ENCODE measurements at places on chromosomes 11 and 22.

DNA sequence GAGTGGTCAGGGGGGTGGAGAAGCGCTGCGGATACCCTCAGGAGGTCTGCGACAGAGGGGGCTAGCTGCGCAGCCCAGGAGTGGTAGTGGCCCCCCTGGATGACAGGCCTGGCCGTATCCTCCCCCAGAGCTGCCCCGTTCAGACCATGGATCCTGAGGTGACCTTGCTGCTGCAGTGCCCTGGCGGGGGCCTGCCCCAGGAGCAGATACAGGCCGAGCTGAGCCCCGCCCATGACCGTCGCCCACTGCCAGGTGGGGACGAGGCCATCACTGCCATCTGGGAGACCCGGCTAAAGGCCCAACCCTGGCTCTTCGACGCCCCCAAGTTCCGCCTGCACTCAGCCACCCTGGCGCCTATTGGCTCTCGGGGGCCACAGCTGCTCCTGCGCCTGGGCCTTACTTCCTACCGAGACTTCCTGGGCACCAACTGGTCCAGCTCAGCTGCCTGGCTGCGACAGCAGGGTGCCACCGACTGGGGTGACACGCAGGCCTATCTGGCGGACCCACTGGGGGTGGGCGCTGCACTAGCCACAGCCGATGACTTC is 505 bp downstream of the NUDT22 start:
- no peak for DNase-seq

DNA sequence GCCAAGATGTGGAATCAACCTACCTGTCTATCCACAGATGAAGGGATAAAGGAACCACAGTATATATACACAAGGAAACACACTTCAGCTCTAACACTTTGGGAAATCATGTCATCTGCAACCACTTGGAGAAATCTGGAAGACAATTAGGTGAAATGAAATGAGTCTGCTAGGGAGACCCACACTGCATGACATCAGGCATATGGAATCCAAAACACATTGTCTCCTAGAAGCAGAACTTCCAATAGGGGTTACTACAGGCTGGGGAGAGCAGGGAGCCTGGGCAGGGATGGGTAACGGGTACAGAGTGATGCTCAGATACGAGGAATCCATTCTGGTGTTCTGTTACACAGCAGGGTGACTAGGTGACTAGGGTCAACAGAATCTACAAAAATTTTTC is 18.3 kb downstream of the RGL4 start:
- no peak for DNase-seq

GRCh38 chr22:19619144-19620009 is 94.9 kb upstream of the SEPTIN5 start:
- no peak for DNase-seq

DNA sequence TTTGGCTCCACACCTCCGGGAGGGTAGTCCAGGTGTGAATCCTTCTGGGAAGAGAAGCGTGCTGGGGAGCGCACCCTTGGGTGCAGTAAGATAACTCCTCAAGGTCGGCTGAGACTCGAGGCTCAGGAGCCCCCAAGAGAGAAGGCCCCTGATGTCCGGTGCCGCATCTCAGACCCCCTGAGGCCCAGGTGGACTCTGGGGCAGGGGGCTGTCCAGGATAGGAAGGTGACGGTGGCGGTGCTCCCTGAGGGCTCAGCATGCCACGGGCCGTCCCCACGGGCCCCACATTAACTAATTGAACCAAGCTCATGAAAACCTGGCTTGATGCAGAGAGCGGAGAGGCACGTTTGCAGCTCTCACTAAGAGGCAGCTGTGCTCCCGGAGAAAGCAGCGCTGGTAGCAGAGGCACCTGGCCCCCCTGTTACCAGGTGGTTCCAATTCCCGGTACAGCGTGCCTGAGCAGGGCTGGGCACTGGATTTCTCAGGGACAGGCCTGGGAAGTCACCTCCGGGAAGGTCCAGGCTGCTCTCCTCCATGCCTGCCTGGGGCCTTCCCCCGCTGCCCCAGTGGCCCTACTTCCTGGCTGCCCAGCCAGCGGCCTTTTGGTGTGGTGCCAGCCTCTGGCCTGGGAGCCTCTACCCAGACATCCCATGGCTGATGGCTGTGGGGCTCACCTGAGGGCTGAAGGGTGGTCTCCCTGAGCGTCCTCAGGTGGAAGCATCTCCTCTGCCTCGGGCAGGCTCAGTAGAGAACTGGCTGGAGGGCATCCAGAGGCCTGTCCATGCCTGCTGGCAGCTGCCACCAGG is 1.1 kb downstream of the KCNQ1 start:
- DNase-seq = no peak

DNA sequence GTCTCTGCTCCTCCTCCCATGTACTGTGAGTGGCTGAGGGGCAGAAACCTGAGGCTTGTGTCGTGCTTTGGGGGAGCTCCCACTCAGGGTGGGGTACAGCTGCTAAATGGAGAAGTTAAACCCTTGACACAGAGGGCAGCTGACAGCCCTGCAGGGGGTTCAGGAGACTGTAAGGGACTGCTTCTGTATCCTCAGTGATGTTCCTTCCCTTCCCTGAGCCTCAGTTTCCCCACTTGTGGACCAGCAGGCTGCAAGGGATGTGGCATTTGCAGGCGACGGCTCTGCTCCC is 15.6 kb downstream of the SYNGR1 start:
- no peak for DNase-seq

DNA sequence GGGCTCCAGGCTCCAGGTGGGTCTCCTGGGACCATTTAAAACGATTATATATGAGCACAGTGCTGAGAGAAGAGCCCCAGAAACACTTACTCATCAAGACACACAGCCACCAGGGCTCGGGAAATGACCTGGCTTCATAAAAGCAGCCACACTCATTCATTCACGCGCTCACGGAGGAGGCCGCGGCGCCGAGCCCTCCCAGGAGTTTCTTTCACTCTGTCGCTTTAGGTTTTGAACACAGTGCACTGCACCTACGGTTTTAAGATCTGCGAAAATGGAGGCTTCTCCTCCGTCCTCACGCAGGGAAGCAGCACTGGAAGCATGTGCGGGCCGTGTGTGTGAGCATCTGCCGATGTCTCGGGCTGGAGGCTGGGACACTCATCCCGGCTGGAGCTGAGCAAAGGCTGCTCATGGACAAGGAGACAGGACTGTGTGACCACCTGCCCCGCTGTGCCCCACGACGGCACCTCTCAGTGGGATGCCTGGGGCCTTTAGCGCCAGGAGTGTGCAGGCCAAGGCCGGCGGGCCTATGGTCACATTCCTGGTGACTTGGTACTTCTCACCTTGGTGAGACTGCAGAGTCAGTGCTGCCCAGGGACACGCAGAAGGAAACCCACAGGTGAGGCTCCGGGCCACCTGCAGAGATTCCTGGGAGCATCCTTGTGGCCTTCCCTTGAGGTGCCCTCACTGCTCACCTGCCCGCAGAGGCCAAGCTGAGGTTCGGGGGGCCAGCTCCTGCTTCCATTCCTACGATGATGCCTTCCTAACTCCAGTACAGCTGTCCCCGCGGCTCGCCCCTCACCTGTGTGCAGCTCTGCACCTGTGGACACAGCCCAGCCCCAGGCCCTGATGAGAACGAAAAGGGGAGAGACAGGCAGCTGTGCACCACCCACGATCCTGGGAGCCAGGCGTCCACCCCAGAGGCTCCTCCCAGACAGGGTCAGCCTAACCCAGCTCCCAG is 872.0 kb downstream of the BRD1 start:
- DNase-seq = no peak

DNA sequence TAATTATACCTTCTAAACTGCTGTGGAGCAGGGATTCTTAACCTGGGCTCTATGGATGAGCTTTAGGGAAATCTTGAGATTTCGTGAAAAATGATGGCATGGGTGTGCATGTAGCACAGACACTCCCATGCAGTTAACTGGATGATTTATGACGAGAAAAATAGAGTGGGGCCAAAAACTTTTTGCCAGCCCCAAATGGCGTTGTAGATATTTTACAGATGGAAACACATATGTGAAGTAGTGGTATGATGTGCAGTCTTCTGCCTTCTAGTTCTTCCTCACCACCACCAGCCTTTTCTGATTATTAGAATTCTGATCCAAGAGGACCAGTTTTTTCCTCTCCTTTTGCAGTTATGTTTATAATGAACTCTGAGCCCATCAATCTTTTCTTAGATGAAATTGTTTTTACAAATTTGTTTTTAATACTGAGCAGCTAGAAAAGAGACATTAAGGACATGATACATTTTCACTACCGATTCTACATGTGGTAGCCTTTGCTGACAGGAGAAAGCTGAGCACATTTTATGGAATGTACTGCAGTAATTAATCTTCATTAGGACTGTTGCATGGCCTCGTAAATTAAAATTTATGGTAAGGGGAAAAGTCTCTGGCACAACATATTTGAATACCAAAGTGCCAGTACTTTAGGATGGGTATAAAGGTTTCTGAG is 261.4 kb downstream of the DDX10 start:
- no peak for DNase-seq

DNA sequence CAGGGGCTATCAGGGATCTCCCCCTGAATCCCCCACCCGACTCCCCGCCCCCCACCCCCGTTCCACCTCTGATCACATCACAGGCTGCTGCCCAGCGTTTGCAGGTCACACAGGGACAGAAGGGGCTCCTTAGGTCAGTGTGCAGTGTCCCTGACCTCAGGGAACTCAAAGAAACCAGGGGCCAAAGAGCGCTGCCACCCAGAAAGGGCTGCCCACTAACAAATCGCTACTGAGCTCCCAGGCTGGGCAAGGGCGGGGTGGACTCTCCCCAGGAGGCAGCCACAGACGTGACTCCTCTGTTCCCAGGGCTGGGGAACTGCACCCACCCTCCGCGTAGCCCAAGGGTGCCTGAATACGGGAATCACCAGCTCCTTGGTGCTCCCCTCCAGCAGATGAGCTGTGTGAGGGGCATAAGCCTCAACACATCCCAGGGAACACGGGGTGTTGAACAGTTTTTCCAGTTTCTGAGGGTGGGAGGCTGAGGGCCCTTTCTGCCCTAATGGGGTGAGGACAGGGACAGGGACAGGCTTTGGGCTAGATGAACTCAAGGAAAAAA is 9.9 kb upstream of the POLDIP3 start:
- DNase-seq = no peak

GRCh38 chr11:7004482-7004881 is 15.7 kb downstream of the ZNF214 start:
- no peak for DNase-seq

GRCh38 chr11:70532731-70533130 is 134.4 kb downstream of the CTTN start:
- DNase-seq = no peak

DNA sequence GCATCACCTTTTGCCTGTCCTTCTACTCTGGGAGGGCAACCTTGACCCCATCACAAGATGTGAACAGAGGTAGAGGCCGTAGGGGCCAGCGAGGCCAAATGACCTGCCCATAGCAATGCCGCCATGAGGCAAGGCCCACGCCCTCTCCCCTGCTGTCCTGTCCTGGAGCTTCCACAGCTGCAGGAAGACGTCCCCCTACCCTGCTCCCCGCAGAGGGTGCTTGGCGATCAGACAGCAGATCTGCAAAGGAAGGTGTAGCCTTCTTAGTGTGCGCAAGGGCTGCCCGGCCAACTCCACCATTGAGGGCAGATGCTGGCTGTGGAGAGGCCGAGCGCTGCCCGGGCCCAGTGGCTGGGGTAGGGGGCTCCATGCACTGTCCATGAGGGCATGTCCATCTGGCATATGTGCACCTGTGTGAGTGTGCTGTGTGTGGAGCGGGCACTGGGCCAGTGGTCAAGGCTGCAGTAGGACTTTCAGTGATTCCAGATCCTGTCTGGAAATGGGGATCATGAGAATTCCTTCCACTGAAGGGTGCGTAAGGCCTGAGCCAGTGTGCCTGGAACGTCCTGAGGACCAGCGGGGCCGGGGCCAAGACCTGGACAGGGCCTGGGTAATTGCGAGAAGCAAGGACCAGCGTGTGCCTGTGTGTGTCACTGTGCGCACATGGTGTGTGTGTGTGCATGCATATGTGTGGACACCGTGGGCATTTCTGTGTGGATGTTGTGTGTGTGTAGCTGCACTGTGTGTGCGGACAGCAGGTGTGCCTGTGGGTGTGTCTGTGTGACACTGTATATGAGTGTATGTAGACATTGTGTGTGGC is 11.0 kb downstream of the TRPM5 start:
- no peak for DNase-seq

DNA sequence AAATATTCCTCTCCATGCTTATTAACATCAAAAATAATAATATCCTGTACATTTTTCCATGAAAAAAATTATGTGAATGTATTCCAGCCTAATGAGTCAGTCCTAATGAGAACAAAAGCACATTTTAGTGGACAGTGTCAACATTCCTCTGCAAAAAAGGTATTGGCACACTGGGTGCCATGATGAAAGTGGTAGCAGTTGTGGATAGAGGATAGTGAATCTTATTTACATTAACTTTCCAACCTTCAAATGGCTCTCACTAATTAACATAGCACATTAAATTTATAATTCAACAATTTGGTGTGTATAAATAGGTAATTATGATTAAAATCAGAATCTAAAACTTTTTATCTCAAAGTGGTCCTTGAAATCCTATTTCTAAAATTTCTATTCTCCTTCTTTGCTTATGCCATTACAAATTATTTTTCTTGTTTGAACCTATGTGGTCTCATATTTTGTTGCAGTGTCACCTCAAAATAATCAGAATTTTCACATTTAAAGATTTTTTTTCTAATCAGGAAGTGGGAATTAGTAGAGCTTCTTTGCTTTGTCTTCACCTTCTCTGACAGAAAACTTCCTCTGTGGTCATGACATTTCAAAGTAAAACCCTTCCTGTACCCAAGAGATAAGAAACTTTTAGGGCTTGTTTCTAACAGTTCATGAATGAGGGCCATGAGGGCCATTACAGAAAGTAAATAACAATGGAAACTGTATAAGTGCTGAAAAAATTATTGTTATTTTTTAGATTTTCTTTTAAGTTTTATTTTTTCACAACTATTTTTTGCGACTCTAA is 18.7 kb downstream of the SOX6 start:
- DNase-seq = no peak

GRCh38 chr11:95307286-95307685 is 76.3 kb upstream of the SESN3 start:
- no peak for DNase-seq

DNA sequence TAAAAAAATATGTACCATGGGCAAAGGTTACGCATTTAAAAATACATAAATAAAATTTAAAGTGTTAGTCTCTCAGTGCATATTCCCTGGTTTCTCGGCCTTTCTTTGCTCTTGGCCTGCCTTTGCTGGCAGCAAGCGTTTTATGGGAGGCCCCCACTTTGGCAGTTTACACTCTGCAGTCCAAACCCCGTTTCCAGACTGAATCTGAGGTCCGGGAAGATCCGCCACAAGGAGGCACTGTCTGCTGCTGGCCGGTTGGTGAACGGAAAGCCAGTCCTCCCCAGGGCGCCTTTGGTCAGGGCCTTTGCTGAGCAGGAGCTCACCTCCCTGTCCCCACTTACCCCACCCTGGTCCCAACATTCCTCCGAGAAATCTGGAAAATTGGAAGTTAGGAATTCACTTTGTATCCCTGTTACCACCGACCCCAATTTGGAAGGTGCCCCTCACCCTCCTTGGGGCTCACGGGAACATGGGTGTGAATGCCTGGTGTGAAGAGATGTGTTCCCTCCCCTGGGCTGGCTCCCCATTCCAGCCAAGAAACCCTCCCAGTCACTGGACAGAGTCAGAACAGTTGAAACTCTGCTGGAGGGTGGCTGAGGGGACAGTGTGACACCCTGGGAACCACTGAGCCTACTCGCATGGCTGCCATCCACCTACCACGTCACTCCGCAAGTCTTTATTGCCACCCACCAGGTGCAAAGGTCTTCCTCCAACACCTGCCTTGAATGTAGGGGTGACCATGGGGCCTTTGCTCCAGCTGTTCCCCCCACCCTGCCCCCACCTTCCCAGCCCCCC is 9.4 kb upstream of the SF1 start:
- peak; percentile 47 for DNase-seq
